ENCODE measurements at places on chromosomes 12 and 14. TPM values are rescaled to one million over a fixed set of nuclear protein-coding genes. Genes with fewer than 3 reads are reported as not detected.

The INHBC gene
- not detected for total RNA-seq

The VRTN gene
- total RNA-seq = not detected

The CLEC1A gene
- 5.2 TPM for total RNA-seq

DNA sequence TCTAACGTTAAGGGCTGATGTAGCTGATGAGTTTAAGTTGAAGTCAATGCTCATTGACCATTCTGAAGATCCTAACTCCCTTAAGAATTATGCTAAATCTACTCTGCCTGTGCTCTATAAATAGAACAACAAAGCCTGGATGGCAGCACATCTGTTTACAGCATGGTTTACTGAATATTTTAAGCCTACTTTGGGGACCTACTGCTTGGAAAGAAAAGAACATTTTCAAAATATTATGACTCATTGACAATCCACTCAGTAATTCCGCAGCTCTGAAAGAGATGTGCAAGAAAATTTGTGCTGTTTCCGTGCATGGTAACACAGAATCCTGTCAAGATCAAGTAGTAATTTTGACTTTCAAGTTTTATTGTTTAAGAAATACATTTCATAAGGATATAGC, 35.0 kb upstream of the NAV3 start:
- DNase-seq = no peak

DNA sequence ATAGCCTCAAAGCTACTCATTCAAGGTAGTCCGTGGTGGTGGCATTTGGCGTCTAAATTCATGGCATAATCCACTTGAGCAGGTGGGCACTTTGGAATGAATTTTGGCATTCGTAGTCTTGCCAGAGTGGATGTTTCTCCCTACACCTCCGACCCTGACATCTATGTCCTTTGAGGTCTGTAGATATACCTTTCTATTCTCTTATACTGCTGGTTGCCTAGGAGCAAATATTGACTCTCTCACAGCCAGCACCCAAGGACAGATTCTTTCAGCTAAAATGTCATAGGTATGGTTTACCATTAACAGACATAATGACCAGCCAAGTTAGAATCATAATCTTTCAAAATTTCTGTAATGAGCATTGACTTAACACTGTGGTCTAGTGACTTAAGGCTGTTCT, 47.4 kb upstream of the FLRT2 start:
- no peak for DNase-seq

- DNase-seq = no peak
These were observed 10.2 kb downstream of the SYT10 start for GRCh38 chr12:33429468-33429867.

- no peak for DNase-seq
These were observed 52.5 kb downstream of the C12orf75 start for GRCh38 chr12:105382771-105383622.

- DNase-seq = no peak
These were observed 12.8 kb upstream of the WSB2 start for GRCh38 chr12:118073768-118074167.

The TMEM116 gene
- total RNA-seq = 6.1 TPM

DNA sequence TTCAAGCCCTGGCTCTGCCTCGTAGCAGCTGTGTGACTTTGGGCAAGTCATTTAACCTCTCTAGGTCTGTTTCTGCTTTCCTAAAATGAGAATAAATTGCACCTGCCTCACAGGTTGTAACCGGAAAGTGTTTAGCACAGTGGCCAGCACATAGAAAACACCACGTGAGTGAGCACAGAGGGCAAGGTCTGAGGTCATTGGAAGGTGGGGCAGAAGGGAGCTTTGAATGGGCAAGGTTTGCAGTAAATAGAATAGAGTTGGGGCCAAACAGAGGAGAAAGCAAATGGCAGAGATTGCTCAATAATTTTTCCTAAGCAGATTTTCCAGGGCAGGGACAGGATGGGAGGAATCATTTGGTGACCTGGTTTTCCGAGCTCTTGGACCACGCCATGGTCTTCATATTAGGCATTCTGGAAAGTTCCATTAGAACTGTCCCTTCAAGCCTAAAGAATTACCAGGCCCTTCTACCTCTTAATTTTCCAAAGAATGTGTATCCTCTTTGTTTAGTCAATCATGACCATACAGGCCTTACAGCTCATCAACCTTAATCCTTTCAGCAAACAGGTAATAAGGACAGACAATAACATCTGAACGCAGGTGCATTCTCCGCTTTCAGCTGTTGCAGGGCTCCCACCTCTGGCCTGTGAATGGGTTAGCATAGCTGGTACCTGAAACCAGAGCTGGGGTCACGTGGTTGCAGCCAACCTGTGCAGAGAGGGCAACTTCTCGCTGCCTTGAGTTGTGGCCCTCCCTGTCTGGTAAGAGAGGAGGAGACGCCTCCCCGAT, 53.8 kb downstream of the VWF start:
- no peak for DNase-seq

- no peak for DNase-seq
These were observed 20.0 kb upstream of the KITLG start for GRCh38 chr12:88600272-88600671.

GRCh38 chr14:61139006-61139599, 142.0 kb downstream of the TMEM30B start:
- no peak for DNase-seq

GRCh38 chr14:74604911-74605310, 7.1 kb downstream of the LTBP2 start:
- DNase-seq = no peak

DNA sequence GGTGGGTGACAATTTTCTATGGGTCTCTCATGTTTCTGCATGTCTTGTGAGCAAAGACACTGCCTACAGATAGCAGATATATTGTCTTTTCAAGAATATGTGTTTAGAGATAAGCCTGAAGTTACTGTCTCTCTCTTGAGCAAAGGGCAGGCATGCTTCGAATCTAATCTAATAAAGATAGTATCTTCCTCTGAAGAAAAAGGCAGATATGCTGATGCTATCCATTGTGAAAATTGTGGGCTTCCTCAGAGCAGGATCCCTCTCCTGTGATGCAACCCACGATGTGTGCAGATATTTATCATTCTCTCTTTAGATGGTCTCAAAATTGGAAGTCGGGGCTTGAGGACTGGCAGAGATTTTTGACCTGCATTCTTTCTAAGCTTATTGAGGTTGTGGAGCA, 187.0 kb downstream of the DACT1 start:
- DNase-seq = no peak

The PSMA6 gene
- 159 TPM for total RNA-seq

The EVL gene
- 68.9 TPM for total RNA-seq

DNA sequence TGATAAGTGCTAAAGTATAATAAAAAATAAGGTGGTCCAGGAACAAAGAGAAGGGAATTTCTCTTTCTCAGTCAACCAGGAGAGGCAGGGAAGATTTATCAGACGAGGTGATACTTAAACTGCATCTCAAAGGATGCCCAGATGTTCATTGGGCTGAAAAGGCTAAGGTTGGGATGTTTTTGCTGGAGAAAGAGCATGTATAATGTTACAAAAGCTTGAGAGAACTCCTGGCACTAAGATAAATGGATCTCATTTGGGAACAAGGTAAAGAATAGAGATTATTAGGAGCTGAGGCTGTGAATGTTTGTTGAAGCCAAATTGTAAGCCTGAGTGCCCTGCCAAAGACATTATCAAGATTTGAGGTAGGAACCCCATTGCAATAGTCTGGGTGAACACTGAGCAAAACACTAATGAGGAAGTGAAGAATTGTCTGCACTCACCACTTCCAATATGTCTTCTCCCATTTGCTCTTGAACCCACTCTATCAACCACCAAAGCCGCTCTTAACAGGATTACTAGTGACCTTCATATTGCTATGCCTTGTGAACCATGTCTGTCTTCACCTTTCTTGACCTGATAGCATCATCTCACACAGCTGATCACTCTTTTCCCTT, 149.0 kb upstream of the ARID2 start:
- no peak for DNase-seq

DNA sequence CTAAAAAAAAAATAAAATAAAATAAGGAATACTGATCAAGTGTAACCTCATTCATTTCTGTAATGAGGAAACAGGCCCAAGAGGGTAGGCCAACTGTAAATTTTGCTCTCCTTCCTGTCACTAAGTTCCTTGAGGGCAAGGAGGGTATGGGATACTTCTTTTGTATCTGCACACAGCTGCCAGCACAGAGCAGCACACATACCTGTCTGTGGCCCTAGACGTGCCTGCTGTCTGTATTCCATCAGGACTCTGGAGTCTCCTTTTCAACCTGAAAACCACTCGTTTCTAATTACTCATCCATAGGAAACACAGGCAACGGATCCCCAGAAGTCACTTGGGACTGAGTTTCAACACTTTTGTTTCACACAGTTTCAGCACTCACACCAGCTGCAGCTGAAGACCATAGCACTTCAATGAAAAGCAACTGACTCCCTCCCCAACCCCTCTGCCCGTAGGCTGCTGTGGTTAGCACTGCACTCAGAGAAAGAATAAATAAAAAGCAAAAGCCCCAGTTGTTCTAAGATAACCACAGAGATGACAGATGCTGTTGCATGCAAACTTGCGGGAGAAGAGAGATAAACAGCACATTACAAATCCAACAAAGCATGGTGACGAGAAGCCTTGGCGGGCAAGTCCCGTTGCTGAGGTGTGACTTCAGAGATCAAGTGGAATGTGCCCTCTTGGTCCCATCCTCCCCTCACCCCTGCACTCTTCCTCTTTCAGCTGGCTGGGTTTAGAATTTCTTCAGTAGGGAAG, 24.9 kb downstream of the CRACR2A start:
- DNase-seq = no peak

GRCh38 chr12:53560351-53560750, 53.1 kb upstream of the NPFF start:
- DNase-seq = no peak

GRCh38 chr12:19373586-19373985, 65.7 kb upstream of the AEBP2 start:
- DNase-seq = no peak

The MYF6 gene
- not detected for total RNA-seq

- peak; percentile 97 for DNase-seq
These were observed 129.0 kb upstream of the MED13L start for GRCh38 chr12:116406529-116406928.

DNA sequence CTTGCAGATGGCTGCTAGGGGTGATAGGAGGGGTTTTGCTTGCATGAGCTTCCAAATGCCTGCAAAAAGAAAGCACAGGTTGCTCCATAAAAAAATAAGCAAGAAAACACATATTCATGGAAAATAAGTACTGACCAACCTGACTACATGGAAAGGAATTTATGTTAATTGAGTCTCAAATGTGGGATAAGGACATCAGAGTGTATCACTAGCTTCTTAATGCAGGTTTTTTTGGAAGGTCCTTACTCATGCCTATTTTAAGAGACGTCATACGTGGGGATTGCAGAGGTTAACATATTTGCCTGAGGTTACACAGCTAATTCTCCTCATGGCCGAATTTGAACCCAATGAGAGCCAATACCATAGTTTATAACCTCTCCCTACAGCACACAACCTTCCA, 116.2 kb downstream of the ASCL1 start:
- no peak for DNase-seq

DNA sequence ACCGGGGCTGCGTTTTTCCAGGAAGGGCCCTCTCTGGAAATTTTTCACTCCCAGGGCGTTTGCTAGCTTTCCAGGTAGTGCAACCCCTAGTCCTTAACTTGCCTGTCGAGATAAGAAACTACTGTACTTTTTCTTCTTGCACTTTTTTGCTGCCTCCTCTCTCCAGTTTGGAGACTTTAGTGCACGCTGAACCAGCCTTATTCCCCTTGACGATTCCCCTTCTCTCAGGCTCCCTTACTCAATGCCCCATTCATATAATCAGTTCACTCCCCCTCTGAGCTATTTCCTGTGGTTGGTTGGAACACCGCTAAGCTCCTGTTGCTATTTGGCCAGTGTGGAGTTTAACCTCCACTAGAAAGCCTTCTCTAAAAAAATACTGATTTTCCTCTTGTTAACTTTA, 682 bp downstream of the CREBL2 start:
- no peak for DNase-seq

DNA sequence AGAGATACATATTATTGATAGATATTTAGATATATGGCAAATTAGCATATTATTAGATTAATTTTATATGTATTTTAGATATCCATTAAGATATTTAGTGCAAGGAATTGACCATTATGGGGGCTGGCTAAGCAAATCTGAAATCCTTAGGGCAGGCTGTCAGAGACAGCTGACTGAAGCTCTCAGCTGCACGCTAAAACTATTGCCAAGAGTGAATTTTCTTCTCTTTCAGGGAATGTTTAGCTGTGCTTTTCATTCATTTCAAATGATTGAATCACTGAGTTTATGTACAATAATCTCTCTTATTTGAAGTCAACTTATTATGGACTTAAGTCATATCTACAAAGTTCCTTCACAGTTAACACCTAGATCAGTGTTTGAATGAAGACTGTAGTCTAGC, 566.5 kb downstream of the LRFN5 start:
- DNase-seq = no peak

The SRGAP1 gene
- 11.2 TPM for total RNA-seq

The HNF1A gene
- total RNA-seq = not detected

The IGF1 gene
- total RNA-seq = 391 TPM

DNA sequence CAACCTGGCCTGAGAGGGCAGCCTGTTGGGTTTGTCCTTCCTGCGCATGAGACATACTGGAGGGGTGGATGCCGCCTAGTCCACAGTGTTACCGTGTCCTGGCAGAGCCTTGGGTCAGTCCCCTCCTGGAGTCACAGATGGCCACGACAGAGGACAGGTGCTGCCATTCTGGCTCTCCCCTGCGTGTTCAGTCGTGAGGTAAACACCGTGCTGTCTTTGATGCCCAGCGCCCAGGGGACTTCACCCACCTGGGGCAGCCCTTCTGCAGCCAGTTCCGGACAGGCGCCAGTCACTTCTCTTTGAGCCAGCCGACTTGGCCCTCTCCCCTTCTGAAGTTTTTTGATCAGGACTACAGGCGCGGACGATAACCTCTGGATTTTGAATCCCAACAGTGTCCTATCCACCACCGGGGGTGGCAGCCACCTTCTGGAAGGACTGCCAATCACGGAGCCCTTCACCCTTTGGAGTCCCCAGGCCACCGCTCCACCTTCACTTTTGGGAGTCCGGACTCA, 933.0 kb downstream of the DIO2 start:
- DNase-seq = peak; percentile 73

DNA sequence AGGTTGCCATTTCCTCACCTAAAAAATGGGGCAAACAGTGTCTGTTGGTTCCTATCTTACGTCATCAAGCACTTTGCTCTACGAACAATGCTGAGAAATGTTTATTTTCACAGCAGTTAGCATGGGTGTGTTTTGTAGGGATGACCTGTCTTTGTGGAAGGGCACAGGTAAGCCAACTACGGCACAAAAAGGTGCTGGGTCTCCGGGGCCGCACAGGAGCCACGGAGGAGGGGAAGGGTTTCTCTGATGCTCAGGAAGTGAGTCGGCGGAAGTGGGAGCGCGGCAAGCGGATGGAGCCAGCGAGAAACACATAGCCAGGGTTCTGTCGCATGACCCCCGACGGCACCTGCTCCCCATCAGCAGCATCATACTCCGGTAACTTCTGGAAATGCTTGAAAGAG, 65.6 kb upstream of the TCL1B start:
- no peak for DNase-seq

- no peak for DNase-seq
These were observed 177.1 kb upstream of the SLC38A2 start for GRCh38 chr12:46549527-46550265.

The TXNRD1 gene
- 185 TPM for total RNA-seq

The CLECL1 gene
- not detected for total RNA-seq
